ENCODE measurements at places on chromosomes 1 and 21. TPM values are rescaled to one million over a fixed set of nuclear protein-coding genes. Genes with fewer than 3 reads are reported as not detected.

GRCh38 chr21:42287193-42288083 lies 27.8 kb downstream of the TFF3 start:
- no peak for DNase-seq

The CFHR5 gene
- not detected for polyA plus RNA-seq

DNA sequence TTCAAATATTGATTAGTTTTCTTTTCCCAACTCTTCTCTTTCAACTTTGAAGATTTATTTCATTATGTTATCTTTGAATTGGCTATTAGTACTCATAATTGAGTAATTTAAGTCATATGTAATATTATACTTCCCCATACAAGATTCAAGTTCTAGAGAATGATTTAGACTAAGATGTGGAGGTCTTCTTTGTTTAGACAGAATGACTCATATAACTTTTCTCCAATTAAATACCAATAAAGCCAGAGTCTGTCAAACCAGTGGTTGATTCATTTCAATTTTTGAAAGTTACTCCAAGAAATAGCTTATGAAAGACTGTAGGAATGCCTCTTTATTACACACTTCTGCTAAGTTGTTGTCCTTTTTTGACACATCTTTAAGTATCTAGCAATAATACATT lies 115.8 kb upstream of the SLC35F3 start:
- no peak for DNase-seq

- DNase-seq = peak; percentile 25
Observed at GRCh38 chr1:117284399-117285215, 73.9 kb upstream of the VTCN1 start.

The CHRM3 gene
- not detected for polyA plus RNA-seq

DNA sequence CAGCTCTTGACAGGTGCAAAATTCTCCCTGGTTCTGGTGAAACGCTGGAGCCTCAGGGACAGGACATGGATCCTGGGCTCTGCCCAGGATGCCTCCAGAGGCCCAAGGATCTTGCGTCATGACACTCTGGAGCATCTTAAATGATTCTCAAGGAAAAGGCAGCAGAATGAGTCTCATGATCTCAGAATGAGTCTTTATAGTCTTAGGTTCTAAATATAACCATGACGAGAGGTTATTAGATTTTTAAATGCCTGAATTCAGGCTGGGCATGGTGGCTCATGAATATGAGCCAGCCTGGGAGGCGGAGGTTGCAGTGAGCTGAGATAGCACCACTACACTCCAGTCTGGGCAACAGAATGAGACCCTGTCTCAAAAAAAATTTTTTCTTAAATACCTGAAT lies 55.5 kb downstream of the ECE1 start:
- DNase-seq = no peak

- DNase-seq = no peak
Observed at GRCh38 chr1:172654535-172654934, 4.4 kb upstream of the FASLG start.

Measured in keratinocyte (primary cell).